RPMI8226 (cell line): ENCODE measurements at places on chromosomes 7 and 10.

DNA sequence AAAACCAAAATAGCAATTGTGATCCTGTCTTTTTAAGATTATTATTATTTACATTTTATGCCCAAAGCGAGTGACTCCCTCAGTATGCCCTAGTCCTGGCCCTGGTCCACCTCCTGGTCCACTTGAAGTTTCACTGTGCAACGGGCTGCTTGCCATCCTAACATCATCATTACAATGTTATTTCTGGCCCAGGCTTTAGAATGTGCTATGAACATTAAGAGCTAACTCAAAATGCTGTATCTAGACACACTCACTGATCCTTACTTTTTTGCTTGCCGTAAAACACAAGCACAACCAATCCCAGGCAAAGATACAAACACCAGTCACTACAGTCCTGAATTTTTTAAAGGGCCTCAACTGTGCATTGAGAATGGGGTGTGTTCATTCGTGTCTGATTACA lies 38.4 kb downstream of the RHOBTB1 start:
- DNase-seq: no peak

DNA sequence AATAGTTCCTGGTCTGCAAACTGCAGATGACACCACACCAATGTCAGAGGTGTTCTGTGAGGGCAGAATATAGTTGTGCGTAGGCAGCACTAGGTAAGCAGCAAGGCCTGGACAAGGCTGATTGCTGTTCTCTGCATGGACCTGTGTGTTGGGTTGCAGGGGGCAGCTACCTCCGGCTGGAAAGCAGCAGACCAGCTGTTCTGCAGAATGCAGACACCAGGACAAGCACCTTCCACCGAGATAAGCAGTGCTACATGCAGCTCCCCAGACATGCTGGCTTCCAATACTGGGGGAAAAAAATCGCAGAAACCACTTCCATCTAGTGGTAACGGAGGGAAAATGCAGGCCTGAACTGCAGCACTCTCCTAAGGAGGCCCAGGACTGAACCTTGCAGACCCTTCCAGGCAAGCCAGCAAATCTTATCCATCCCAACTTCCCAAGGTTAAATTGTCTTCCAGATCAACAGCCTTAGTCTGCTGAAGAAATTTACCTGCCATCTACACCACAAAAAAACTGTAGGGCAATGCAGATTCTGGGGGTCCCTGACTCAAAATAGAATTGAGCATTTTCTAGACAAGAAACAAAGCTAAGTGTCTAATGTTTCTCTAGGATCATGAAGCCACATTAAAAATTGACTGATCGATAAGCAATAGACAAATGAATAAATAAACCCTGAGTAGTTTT lies 50.5 kb upstream of the COBL start:
- DNase-seq: peak; percentile 82

DNA sequence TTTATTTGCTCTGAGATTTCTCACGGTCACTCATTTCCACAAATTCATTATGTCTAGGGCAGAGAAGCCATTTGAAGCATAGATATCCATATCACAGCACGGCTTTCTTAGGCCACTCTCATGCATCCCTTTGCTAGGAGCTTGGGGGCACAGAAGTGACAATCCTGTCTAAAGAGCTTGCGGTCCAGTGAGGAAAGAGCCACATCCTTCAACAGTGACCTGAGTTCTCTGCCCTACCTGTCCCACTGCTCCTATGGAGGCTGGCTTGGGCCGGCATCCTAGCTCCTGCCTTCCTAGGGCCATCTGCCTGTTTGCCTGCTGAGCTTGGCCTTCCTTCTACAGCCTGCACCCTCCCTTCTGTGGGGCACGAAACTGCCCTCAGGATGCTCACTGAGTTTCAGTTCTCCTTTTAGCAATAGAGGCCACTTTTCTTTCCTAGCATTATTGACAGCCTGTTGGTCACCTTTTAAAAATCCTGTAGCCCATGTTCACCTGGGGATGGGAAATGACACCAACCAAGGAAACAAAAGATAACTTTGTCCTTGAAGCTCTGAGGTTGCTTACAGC lies 212.1 kb upstream of the GRB10 start:
- DNase-seq: peak; percentile 27

GRCh38 chr7:116166156-116166555 lies 44.2 kb upstream of the TES start:
- no peak for DNase-seq

- no peak for DNase-seq
Measured at GRCh38 chr7:28607855-28608193, 195.5 kb downstream of the CREB5 start.

DNA sequence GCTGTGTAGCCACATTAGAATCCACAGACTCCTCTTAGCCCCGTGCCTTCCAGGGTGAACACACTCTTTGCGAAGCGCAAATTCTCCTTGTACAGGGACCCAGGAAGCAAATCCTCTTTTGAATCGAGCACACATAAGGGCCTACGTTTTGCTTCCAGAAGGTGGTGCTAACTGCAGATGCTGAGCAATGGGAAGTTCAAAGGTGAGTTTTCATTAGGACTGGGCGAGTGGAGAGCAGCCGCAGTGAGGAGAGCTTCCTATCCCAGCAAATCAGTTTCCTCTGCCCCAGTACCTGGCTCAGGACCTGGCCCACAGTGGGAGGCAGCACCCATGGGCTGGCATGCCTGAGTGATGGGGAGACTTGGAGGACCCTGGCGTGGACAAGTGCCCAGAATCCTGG lies 23.5 kb upstream of the GPR26 start:
- DNase-seq: no peak

GRCh38 chr7:148253629-148254028 lies 336.9 kb upstream of the C7orf33 start:
- DNase-seq: no peak
